Activated CD4-positive, alpha-beta T cell treated with anti-CD3 and anti-CD28 coated beads, Interleukin-10, Interleukin-2, amounts not matched to agents 100 ng/mL and 50 ng/mL, durations not matched to agents 16 hours and 8 hours (primary cell): ENCODE measurements at places on chromosomes 3 and 15.

- DNase-seq = peak; percentile 72
Measured at GRCh38 chr3:49415931-49416601, 3.8 kb downstream of the TCTA start.

GRCh38 chr3:125213364-125213755 is 812 bp upstream of the SLC12A8 start:
- no peak for DNase-seq

GRCh38 chr3:43389388-43390254 is 103.3 kb downstream of the SNRK start:
- peak; percentile 91 for DNase-seq

GRCh38 chr15:101558221-101558941 is 68.9 kb upstream of the PCSK6 start:
- no peak for DNase-seq

GRCh38 chr3:107689355-107689754 is 166.6 kb downstream of the BBX start:
- DNase-seq = no peak

DNA sequence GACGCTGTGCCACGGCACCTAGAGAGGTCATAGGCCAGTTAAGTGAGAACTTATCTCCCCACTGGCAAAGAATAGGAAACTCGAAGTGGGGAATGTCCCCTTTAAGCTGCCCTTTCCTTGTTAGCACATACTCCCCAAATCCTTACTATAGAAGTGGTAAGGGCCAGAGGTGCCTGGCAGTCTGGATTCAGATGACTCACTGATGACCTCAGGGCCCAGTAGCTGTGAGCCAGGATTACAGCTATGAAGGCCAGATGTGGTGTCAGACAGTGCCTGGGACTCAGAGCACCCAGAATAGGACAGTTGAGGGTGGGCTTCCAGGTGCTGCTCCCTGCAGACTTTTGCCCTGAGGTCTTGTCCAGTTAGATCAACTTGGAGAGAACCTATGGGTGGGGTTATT is 37.7 kb downstream of the PDIA5 start:
- no peak for DNase-seq

DNA sequence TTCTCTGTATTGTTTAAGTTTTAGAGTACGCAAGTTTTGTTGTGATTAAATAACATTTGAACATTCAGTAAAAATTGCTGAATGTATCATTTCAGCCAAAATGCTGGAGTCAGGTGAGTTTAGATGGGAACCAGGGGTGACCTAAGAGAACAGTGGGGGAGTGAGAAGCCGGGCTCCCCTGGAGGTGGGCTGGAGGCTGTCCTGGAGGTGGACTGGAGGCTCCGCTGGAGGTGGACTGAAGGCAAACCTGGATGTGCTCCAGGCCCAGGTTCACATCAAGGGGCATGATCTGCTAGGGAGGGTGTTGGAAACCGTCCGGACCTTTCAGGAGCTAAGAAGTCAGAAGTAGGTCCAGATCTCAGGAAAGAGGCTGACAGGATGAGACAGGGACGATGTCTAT is 23.7 kb downstream of the DNAJB8 start:
- DNase-seq = no peak

- DNase-seq = no peak
Measured at GRCh38 chr3:45241206-45241605, 15.1 kb upstream of the TMEM158 start.

- no peak for DNase-seq
Measured at GRCh38 chr3:184784731-184785500, 27.1 kb upstream of the VPS8 start.

GRCh38 chr3:11254876-11255275 is 17.3 kb upstream of the ATG7 start:
- DNase-seq = no peak

- no peak for DNase-seq
Measured at GRCh38 chr15:25543196-25543595, 104.4 kb upstream of the UBE3A start.

GRCh38 chr3:160183345-160184076 is 41.7 kb upstream of the C3orf80 start:
- no peak for DNase-seq

DNA sequence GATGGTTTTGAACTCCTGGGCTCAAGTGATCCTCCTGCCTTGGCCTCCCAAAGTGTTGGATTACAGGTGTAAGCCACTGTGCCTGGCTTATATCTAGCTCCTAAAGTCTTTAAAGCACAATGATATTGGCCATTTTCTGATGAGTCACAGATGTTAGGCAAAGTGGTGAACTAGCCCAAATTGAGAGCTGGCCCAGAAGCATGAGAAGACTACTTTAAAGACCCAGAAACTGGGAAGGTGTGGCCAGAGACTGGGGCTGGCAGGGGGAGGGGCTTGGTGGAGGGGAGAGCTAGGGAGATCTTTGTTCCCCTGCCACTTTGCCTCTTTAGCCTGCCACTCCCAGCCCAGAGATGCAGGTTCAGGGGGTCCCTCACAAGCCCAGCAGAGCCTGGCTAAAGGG is 21.6 kb downstream of the CHRNA3 start:
- no peak for DNase-seq

DNA sequence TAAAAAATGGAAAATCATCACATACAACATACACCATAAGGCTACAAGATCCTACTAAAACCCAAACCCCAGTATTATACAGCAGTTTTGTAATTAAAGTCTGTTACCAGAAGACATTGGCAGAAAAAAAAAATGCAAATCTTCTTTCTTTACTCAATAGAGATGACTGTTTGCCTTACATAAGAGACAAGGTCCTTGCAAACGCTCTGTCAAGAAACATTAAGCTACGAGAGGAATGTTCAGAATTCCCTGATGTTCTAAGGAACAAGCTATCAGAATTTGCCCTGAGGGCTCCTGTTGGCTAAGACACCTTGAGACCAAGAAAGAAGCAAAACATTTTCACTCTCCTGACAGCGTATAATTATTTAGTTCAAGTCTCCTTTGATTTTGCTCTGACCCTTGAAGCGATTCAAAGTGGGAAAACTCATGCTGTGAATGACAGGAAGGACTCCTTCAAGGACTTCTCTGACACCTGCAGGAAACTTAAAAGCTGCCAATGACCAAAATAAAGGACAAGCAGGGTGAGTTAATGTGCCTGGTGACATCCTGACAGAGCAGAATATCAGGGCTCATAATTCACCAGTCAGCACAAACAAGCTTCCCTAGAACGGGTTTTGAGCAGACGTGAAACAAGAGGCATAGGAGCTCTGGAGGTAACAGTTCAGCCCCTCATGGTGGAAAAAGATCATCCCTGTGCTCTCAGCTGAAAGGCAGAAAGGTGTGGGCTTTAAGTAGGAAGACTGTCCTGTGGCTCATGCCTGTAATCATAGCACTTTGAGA is 2.5 kb downstream of the SCAMP2 start:
- DNase-seq = peak; percentile 39

- DNase-seq = no peak
Measured at GRCh38 chr3:170529346-170529745, 56.5 kb downstream of the SLC7A14 start.
